ENCODE measurements at places on chromosomes 4 and X.

DNA sequence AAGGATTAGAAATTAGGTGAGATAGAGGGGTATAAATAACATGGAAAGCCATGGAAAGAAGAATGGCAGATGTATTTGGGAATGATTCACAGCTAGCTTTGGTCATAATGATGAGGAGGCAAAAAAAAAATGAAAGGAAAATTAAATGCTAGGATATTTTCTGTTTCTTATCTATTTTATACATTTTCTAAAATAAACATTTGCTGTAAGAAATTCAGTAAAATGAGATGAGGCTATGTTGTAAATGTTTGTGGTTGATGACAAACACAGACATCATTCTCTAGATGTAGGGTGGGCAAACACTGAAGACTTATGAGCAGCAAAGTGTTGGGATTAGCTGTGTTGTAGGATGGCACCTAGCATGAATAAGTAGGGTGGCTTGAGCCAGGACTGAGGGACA lies 407.1 kb downstream of the IL15 start:
- DNase-seq = no peak

GRCh38 chrX:110310896-110311295 lies 7.0 kb downstream of the AMMECR1 start:
- no peak for DNase-seq

DNA sequence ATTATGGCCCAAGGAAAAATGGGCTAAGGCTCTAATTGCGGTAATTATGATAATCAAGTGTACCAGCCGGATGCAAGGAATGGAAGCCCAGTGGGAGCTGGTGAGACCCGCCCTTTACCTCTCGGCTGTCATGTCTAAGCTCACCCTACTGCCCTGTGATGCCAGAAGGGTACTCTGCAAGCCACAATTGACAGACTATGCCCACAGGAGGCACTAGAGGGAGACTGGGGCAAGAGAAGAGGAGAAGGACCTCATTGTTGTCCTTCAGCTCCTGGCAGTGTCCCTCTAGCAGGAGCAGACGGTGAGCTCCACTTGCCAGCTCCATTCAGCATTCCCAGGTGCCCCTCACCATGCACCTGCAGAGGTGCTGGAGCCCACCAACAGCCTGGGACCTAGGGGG lies 141.8 kb downstream of the SMIM20 start:
- no peak for DNase-seq

DNA sequence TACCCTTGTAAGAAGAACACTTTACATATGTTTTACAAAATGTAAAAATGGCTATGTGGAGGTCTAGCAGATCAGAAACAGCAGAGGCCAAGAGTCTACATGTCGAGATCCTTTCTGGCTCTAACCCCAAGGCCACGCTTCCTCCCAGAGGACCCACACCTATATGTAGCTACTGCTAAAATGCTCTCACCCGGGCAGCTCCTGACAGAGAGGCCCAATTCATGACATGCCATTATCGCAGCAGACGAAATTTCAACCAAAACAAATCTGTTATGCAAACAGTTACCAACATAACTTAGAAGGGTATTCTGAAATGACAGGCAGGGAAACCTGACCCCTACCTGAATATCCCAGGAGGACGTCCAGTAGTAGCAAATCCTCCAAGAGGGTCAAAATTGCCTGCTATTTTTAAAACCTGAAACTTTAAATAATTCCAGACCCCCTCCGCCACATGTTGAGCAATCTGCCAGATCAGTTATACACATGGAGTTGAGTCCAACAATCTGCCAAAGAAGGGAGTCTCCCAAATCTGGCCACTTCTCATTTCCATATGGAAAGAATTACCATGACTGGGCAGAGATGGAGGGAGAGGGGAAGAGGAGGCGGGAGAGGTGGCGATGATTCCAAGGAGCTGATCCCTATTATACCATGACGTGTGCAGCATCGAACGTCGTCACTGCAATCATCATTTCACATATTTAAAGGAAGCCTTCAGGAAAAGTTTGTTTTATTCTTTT lies 192.9 kb upstream of the TBL1X start:
- DNase-seq = no peak

- no peak for DNase-seq
Measured at GRCh38 chr4:7007142-7007907, 35.8 kb upstream of the TADA2B start.

DNA sequence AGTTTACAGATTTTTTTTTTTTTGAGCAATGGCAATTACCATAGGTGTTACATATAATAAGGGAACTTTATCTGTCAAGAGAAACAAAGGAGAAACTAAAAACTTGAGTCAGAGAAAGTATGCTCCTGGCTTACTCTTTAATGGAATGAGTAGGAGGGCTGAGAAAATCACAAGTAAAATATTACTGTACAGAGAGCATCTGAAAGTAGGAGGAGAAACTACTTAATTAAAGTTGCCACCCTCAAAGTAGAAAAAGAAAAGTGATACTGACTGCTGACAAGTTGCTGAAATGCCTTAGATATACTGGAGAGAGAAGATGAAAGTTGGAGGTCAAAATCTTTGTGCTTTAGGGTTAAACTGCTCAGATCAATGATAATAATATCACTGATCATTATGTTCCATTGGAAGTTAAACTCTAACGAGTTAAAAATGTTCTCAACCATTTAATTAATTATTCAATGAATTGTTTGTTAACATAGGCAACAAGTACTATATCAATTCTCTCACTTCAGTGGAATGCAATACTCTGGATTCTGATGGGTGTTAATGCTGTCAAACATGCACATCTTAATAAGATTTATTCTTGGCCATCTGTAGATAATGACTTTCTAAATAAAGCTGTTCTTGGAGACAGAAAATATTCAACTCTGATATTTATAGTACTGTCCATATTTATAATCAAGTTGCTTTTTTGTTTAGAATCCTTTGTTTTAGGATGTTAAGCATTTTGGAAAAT lies 61.2 kb upstream of the CAMK2D start:
- no peak for DNase-seq

GRCh38 chr4:139083607-139083955 lies 68.0 kb downstream of the NOCT start:
- DNase-seq = peak; percentile 80

GRCh38 chrX:72620550-72621145 lies 48.0 kb upstream of the HDAC8 start:
- DNase-seq = no peak

DNA sequence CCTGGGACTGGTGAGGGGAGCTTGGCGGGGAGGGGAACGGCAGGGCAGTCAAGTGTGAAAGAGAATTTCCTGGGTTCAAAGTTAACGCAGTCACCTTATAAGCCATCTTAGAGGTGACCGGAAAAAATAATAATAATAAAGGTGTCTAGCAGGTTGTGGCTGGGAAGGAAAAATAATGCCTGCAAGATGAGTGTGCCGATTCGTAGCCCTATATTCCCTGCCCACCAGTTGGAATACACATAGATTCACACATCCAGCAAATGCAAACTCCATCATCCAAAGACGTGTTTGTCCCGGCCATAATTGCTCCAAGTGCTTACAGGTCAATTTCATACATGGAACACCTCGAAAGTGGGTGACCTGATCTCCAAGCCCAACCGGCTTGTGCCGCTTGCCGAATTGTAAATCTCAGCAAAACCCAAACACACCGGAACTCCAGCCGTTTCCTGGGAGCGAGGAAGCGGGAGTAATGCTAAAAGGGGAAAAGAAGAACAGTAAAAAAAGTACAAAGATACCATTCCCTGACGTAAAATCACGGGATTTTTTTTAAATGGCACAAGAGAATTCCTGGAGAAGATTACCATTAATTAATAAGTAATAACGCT lies 1.3 kb upstream of the FAT1 start:
- DNase-seq = no peak

DNA sequence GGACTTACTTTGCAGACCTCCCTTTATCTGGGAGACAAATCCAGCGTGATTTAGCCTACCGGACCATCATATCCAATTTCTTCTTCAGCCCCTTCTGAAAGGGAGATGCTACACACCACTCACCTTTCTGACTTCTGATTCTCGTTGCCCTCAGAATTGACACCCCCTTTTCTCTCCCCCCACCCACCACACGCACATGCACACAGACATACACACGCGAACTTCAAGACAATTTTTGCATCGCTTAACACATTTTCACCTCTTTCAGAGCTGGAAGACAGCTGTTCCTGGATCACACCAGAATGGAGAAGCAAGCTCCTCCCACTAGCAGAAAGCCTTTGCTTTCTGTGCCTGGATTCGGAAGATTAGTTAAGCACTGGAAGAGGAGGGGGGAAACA lies 1.0 kb upstream of the SNCA start:
- DNase-seq = no peak

GRCh38 chr4:40121515-40121914 lies 64.9 kb downstream of the N4BP2 start:
- no peak for DNase-seq

GRCh38 chr4:83865417-83866150 lies 329.7 kb downstream of the GPAT3 start:
- DNase-seq = no peak

GRCh38 chrX:112638691-112639090 lies 41.0 kb downstream of the LHFPL1 start:
- no peak for DNase-seq

DNA sequence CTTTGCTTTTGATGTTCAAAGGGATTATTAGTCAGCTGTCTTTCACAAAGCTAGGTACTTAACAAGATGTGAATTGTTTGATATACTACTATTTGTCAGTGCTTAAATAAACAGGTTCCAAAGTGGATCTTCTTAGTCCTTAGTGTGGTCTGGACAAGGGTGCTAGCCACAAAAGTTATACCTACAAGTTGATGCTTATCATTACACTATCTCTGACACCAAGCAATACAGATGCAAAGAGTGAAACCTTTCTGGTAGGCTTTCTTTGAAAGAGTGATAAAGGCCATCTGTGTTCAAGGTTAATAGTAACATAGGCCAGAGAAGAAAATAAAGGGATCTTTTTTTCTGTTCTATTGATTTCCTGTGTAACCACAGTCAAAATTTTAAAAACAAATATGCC lies 12.2 kb upstream of the RBPJ start:
- DNase-seq = no peak

DNA sequence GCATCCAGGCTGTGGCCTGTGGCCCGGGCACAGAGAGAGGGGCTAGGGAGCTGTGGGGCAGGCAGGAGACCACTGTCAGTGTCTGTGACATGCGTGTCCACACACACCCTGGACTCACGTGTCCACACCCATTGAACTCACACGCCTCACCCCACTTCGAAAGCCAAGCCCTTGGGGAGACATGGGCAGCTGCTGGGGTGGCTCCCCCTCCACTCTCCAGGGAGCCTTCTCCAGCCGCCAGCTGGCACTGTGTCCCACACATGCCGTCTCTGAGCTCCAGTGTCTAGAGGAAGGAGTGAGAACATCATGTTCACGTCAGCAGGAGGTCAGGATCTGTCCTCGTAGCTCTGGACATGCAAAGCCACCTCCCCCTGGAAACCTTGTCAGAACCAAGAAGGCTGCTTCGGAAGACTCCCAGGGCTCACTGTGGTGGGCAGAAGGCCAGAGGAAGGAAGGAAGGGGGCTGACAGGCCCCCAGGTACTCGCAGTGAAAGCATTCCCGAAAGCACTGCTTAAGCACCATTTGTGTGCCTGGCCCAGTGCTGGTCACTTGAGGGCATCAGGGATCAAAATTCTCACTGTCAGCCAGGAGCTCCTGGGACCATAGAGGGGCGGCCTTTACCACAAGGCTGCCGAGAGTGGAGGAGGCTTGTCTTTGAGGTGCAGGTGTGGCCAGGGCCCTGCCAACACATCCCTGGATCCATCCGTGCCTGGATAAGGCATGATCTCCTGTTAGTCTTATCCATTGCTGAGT lies 61.4 kb downstream of the HTRA3 start:
- DNase-seq = no peak

Measured in OCI-LY7 (cell line).